ENCODE measurements at places on chromosomes 5 and 9.
A peak's percentile ranks its signal among the peaks of the same experiment; 100 is the strongest.

- no peak for DNase-seq
These were observed 563.9 kb upstream of the TLE4 start for GRCh38 chr9:79007701-79008483.

GRCh38 chr9:136074706-136075105 lies 20.4 kb downstream of the NACC2 start:
- no peak for DNase-seq

GRCh38 chr9:105708405-105708804 lies 14.1 kb downstream of the TMEM38B start:
- peak; percentile 13 for DNase-seq

DNA sequence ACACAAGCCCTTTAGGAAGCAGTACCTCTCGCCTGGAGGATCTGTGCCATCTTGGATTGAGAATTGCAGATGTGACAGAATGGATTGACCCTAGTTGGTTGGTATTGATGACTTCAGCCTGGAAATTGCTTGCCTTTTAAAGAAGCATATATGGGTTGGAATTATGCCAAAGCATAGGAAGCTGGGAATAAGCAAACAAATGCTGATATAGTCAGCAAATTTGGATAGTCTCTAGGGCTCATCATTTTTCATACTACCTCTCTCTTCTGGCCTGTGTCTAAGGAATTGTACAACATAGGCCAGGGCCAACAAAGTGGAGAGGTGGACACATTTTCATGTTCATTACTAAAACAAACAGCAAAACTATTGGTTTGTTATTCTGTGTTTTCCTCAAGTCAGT lies 13.2 kb downstream of the TRIM32 start:
- DNase-seq: no peak

DNA sequence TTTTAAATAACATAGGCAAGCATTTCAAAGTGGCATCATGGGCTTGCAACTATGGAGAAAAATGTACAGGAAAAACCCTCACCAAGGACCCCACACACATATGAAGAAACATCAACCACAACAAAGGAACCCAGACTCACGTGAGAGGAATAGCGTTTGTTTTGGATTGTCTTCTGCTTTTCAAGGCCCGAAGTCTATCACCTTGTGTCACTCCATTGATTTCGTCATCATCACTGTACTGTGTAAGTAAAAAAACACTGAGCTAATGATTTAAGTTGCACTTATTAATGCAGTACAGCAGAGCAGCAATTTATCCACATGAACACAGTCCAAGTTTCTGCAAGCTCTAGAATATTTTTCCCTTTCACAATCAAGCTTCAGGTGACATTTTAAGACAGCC lies 72.4 kb downstream of the HABP4 start:
- DNase-seq: no peak

GRCh38 chr9:27338527-27338903 lies 41.6 kb upstream of the EQTN start:
- DNase-seq: no peak

- no peak for DNase-seq
These were observed 3.1 kb downstream of the LHX3 start for GRCh38 chr9:136201609-136202453.

GRCh38 chr5:176416965-176417364 lies 626 bp upstream of the CLTB start:
- DNase-seq: no peak

GRCh38 chr9:109887079-109887478 lies 107.1 kb downstream of the PALM2AKAP2 start:
- no peak for DNase-seq

DNA sequence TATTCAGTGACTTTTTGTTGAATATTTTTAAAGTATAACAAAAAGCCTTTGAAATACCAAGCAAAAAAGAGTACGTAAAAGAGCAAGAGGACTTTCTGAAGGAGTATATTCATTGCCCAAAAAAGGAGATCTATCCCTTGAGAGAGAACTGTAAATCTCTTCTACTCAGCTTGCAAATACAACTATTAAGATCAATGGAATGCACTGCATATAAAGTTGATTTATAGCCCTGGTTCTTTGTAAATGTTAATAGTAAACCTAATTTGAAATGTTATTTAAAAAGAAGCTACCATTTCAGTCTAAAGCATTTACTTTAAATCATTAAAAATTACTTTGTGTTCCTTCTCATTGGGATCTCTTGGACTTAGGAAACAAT lies 168.1 kb downstream of the PDE4D start:
- DNase-seq: no peak

GRCh38 chr5:166551384-166551783 lies 1740.1 kb upstream of the WWC1 start:
- DNase-seq: no peak

- no peak for DNase-seq
These were observed 608.1 kb downstream of the PDE4D start for GRCh38 chr5:59285300-59286016.

- no peak for DNase-seq
These were observed 473.6 kb upstream of the TNC start for GRCh38 chr9:115591584-115591984.

DNA sequence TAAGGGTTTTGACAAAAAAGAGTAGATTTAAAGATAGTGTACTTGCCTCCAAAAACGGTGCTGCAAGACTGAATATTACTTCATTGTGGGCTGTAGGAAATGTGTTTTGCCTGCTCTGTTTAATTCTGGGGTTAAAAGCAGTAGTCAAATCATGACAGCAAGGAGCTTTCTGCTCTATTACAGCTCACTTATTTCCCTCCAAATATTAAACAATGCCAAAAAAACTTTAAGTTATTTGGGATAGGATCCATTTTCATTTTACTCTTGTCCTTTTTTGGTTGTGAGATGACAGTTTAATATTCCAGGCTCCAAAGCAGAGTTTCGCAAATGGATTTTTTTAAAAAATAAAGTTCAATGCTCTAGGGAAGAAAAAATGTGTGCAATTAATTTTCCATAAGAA lies 340.4 kb upstream of the RGMB start:
- DNase-seq: no peak

- DNase-seq: no peak
These were observed 33.3 kb downstream of the KCTD16 start for GRCh38 chr5:144203750-144204596.

GRCh38 chr9:77865385-77866047 lies 166.1 kb downstream of the GNAQ start:
- DNase-seq: no peak

DNA sequence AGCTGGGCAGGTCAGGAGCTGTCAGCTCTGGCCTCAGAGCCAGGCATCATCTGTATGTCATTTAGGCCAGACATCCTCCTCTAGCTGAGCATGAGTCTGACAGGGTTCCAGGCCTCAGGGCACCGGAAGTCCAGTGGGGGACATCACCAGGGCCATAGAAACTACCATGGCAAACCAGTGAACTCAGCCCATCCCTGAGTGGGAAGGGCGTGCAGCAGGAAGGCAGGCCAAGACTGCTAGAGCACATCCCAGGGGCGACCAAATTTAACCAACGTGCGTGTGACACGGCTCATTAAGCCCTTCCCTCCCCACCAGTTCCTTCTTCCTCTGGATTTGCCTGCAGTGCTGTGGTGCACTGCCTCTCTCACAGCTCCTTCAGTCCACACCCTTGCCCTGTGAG lies 75.9 kb downstream of the COL27A1 start:
- DNase-seq: no peak

GRCh38 chr9:128568470-128569078 lies 16.2 kb downstream of the SPTAN1 start:
- DNase-seq: no peak

DNA sequence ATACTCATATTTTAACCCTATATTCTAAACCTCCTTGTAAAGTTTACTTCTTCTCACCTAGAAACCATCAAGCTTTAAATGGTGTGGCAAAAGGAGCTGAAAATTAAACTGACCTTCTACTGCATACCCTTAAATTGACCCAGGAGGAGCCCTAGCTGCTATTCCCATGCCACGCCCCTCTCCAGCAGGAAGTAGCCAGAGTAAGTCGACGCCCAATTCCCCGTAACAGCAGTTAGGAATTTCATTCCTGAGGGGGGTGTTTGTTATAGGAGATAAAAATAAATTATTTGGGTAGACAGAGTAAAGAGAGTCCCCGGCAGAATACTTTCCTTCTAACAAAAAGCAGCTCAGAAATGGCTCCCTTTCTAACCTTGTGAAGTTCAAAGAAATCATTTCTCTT lies 111.8 kb upstream of the FAM174A start:
- no peak for DNase-seq

- peak; percentile 80 for DNase-seq
These were observed 51.8 kb upstream of the TGFBR1 start for GRCh38 chr9:99052815-99053715.

DNA sequence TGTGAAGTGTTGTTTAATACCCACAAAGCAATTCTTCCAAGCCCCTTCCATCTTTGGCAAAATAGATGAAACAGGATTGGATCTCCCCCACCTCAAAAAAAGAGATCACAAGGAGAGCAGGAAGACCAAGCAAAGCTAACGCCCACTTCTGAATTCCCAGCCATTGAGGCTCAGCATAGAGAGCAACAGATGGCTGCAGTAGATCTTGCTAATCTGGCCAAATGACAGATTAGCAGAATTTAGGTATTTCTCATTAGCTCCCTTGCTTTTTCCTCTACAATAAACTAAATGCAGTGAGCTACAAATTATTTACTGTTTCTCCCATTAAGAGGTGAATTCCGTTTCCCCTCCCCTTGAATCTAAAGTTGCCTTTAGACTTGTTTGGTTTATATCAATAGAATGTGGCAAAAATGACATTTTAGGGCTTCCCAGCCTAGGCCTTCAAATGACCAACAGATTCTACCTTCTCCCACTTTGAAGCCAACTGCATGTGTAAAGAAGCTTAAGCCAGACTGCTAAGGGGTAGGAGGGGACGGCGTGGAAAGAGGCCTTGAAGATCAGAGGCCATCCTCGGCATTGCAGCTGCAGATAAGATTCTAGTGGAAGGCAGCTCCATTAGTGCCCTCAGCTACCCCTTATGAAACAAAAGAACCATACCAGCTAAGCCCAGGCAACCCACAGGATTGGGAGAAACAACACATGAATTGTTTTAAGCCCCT lies 56.8 kb upstream of the CPEB4 start:
- no peak for DNase-seq

DNA sequence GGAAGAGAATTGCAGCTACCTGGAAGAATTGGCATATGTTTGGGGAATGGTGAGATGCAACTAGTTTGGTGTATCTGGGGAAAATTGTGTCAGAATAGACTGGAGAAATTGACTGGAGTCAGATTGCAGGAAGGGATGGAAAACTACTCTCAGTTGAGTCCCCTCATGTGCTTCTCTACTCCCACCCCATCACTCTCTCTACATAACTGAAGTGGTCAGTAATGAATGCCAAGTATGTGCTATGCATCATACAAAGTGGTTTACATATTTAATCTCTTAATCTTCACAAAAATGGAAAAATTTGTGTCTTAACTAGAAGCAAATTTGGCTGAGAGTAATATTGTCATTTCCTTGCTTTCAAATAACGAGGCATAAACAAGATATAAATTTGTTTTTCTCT lies 146.4 kb upstream of the TNC start:
- no peak for DNase-seq

GRCh38 chr5:98780390-98780789 lies 6.9 kb downstream of the RGMB start:
- no peak for DNase-seq

DNA sequence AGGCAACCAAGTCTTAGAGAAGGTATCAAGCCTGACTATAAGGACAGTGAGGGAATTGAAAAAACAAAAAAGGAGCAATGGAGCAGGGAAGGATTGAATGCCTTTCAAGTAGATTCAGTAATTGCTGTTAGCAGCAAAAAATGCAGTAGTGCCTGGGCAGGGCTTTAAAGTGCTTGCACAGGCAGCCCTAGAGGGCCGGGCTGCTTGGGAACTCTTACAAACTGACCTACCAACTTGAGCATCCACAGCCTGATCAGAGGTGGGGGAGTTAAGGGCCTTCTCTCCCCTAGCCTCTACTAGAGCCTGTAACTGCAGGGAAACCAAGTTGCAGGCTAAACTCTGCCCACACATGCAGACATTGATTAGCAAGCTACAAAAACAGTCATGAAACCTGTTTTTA lies 19.4 kb downstream of the FXN start:
- DNase-seq: no peak

DNA sequence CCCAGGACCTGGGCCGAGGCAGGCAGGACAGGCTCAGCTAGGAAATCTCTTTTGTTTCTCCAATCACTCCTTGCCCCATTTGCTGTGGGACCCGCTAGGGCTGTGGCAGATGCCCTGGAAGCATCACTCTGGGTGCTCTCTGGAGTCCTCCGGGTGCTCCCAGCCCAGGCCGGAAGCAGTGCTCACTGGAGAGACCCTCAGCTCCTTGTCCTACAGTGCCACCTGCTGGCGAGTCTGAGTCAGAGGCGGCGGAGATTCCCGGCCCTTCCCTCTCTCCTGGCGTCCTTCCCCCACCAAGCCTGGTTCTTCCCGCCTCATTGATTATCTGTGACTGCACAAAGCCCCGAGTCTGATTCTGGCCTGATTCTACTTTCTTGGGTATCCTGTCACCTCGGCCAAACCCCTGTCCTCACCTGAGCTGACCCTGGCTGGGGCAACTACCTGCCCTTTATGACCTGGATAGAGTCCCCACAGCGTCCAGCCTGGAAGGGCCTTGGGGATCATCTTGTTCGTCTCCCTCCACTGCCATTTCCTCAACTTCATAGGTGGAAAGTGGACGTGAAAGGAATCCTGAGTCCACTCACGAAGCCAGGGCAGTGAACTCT lies 7.3 kb upstream of the BARHL1 start:
- no peak for DNase-seq

- no peak for DNase-seq
These were observed 35.2 kb upstream of the IL7R start for GRCh38 chr5:35821513-35821912.

- no peak for DNase-seq
These were observed 98.9 kb downstream of the ACTL7B start for GRCh38 chr9:108756746-108757490.

GRCh38 chr9:127976498-127976897 lies 4.3 kb downstream of the EEIG1 start:
- DNase-seq: no peak

- no peak for DNase-seq
These were observed 140.1 kb downstream of the KDM4C start for GRCh38 chr9:6897898-6898302.

- DNase-seq: no peak
These were observed 347.2 kb upstream of the CD180 start for GRCh38 chr5:67543720-67544270.

GRCh38 chr9:100575006-100575405 lies 2.9 kb upstream of the CAVIN4 start:
- no peak for DNase-seq

DNA sequence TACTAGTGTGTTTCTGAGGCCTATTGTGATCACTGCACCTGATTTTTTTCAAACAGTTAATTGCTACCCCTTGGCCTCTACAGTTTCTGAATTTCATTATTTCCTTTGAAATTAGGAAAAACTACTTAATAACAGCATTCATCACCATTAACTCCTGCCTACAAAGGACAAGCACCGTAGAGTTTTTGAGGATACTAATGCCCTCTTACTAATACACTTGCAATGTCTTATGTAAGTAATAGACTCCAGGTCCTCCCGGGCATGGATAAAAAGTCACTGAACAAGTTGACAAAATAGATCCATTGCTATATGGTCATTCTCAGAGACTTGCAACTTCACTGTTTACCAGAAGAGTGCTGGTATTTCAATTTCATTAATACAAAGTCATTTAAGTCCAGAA lies 1172.5 kb downstream of the CDH12 start:
- DNase-seq: no peak

GRCh38 chr5:45113726-45114125 lies 305.0 kb downstream of the MRPS30 start:
- no peak for DNase-seq

All from bone marrow (tissue), 2 donors.